ENCODE measurements at places on chromosomes 16 and 17.

- DNase-seq: no peak
Observed at GRCh38 chr17:63162406-63163157, 196.5 kb downstream of the TANC2 start.

DNA sequence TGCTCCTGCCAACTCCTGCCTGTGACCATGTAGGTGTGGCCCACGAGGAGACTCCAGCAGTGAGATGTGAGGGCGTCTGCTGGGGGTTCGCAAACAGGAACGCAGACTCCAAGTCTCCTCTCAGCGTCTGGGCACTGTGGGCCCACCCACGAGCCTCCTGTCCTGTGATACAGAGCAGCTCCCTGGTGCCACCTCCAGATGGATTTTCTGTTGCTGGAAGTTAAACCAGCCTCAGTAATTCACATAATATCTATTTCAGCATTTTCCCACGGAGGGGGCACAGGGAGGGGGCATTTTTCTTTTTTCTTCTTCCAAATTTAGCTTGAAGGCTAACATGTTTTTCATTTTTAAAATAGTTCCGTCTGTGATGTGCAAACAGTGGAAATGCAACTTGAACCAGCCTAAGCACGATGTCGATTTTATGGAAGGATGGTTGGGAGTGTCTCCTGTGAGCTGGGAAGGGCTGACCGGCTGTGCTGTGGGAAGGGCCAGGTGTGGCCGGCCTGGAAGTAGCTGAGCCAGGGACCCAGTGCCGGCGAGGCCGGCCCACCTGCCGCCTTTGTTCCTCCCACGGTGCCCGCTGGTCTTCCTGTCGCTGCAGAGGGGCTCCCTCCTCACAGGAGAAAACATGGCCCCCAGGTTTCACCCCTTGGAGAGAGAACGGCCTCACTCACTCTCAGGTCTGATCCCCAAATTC is 3.9 kb upstream of the RAB40B start:
- DNase-seq: no peak

- no peak for DNase-seq
Observed at GRCh38 chr17:62693616-62694409, 66.3 kb downstream of the MRC2 start.

DNA sequence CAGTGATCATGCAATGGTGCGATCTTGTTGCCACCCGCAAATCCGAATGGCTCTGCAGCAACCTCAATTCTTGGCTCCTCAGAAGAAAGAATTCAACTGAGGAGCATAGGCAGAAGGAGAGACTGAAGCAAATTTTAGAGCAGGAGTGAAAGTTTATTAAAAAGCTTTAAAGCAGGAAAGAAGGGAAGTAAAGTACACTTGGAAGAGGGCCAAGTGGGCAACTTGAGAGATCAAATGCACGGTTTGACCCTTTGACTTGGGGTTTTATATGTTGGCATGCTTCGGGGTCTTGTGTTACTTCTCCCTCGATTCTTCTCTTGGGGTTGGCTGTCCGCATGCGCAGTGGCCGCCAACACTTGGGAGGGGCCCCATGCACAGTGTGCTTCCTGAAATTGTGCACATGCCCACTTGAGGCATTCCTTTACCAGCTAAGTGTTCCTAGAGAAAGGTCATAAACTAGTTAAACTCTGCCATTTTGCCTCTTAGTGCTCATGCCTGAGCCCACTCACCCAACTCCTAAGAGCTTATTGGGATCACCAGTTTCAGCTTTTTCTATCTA is 36.7 kb downstream of the ZNRF1 start:
- DNase-seq: no peak

DNA sequence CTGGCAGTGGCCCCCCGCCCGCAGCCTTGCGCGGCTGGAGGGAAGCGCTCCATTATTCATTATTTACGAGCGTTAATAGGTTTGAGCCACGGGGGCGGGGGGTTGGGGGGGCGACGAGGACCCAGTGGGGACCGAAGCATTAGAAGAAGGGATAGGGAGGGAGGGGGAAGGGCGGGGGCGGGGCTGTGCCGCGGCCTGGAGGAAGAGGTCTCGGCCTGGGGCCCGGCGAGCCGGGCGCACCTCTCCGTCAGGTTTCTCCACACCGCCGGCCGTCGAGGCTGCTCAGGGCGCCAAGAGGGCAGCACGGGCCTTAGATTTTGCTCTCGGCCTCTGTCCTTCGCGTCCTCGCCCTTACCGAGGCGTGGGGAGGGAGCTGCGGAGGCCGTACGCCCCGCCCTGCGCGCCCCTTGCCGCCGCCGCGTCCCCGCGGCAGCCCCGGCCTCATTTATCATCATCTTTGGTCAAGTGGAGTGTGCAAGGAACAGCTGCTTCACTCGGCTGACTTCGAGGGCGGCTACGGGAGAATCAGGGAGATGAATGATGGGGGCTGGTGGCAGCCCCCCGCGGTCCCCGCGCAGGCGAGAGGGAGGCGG is 54.2 kb downstream of the SREBF1 start:
- peak; percentile 60 for DNase-seq

DNA sequence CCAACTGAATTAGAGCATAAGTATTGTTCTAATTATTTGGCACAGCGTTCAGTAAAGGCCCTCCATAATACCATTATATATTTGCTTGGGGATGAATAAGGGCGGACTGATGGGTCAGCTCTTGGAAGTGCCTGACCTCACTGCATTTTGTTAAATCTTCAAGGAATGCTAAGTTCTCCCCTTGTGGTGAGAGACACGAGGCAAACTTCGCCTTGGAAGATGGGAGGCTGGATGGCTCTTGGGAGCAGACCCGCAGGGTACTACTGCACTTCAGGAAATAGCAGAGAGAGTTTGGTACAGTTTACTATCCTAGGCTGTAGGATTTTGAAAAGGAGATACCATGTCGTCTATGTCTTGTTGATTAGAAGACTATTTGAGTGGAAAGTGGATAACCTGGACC is 87.0 kb upstream of the RPRML start:
- DNase-seq: no peak

- peak; percentile 7 for DNase-seq
Observed at GRCh38 chr17:386141-386876, 33.7 kb upstream of the RPH3AL start.

DNA sequence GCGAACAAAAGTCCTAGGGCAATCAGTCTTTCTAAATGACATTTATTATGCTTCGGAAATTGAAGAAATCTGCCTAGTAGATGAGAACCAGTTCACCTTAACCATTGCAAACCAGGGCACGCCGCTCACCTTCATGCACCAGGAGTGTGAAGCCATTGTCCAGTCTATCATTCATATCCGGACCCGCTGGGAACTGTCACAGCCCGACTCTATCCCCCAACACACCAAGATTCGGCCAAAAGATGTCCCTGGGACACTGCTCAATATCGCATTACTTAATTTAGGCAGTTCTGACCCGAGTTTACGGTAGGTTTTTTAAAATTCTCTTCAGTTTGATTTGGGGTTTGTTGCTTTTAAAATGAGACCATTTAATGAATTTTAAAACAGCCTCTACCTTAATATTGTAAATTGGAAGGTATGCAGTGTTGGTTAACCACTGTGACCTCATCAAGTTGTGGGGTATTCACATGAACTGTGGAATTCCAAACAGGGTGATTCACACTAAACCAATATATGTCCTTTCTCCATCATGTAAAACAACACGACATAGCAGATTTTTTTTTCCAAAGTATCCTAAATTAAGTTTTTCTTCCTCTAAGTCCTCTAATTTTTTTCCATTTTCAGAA is 6.2 kb upstream of the EVI2A start:
- DNase-seq: no peak

GRCh38 chr16:82522026-82522425 is 104.7 kb upstream of the CDH13 start:
- DNase-seq: no peak

DNA sequence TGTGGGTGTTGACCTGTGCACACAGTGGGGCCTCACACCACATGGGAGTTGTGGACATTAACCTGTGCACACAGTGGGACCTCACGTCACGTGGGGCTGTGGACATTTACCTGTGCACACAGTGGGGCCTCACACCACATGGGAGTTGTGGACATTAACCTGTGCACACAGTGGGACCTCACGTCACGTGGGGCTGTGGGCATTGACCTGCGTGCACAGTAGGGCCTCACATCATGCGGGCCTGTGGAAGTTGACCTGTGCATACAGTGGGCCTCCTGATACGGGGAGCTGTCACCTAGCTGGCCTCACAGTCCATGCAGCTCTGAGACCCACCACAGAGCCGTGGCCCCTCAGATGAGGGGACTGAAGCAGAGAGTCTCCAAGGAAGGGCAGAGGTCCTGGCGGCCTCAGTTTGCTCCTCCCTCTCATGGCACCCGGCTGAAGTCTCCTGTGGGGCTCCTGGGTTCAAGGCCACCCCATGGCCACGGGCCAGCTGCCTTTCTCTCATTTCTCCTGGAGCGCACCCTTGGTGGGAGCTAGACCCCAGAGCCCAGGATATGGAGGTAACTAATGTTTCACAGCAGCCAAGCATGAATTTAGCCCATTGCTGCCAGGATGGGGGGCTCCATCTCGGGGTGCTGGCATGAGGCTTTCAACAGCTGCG is 21.0 kb downstream of the CACNA1H start:
- DNase-seq: no peak

DNA sequence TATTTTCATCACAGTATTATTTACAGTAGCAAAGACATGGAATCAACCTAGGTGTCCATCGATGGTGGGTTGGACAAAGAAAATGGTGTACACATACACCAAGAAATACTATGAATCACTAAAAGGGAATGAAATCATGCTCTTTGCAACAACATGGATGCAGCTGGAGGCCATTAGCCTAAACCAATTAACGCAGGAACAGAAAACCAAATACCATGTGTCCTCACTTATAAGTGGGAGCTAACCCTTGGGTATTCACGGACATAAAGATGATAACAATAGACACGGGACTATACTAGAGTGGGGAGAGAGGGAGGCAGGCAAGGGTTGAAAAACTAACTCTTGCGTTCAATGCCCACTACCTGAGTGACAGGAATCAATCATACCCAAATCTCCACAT is 41.0 kb downstream of the MRPS23 start:
- DNase-seq: no peak

GRCh38 chr16:27127308-27127707 is 60.6 kb downstream of the C16orf82 start:
- DNase-seq: no peak

DNA sequence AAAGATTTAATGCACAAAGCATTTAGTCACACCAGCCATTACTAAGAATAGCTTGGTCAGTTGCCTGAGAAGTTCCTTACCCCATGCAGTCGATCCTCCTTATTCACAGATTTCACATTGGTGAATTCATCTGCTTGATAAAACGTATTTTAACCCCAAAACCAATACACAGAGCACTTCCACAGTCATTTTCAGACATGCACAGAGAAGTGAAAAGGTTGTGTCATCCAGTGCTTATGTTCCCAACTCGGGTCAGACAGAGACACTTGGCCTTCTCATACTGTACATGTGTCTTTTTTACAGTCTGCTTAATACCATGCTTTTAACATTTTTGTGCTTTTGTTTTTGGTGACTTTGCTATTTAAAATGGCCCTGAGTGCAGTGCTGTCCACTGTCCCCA is 219.7 kb downstream of the SPECC1 start:
- DNase-seq: no peak

- no peak for DNase-seq
Observed at GRCh38 chr17:9427465-9428315, 147.9 kb downstream of the STX8 start.

- no peak for DNase-seq
Observed at GRCh38 chr17:4214157-4214556, 49.6 kb downstream of the ANKFY1 start.

DNA sequence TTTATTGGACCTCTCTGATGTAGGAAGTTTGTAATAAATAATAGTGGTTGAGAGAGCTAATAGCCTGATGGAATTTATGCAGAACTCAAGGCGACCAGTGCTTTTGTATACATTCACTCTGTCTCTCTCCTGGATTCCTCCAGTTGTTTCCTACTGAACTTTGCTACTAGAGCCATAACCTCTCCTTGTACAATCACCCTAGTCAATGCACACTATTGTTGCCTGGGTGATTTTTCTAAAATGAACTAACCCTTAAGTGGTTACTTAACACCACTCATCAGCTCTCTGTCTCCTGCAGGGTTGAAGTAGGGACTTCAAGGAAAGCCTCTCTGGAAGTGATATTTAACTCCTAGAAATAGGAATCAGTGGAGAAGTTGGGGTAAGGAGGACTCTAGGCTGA is 9.7 kb downstream of the PHKB start:
- no peak for DNase-seq

- no peak for DNase-seq
Observed at GRCh38 chr17:58244963-58245362, 6.6 kb downstream of the LPO start.

GRCh38 chr16:25271421-25271820 is 13.8 kb upstream of the ZKSCAN2 start:
- DNase-seq: no peak

- no peak for DNase-seq
Observed at GRCh38 chr16:3120435-3120834, 8.0 kb downstream of the ZNF205 start.

DNA sequence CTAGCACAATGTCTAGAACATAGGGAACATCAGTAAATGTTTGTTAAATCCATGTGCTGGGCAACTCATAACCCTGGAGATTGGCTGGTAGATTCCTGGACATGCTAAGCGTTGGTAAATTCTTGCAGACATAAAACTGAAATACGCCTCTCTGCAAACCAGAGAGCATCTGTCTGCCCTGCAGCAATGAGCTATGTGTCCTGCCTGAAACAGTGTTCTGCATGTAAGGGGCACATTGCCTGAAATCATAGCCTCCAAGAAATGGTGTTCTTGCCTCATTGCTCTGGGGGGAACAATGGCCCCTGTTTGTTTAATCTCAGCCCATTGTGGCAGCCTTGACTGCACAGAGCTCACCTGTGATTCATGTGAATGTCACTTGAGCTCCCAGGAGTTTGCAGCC is 113.5 kb upstream of the CCL2 start:
- no peak for DNase-seq

DNA sequence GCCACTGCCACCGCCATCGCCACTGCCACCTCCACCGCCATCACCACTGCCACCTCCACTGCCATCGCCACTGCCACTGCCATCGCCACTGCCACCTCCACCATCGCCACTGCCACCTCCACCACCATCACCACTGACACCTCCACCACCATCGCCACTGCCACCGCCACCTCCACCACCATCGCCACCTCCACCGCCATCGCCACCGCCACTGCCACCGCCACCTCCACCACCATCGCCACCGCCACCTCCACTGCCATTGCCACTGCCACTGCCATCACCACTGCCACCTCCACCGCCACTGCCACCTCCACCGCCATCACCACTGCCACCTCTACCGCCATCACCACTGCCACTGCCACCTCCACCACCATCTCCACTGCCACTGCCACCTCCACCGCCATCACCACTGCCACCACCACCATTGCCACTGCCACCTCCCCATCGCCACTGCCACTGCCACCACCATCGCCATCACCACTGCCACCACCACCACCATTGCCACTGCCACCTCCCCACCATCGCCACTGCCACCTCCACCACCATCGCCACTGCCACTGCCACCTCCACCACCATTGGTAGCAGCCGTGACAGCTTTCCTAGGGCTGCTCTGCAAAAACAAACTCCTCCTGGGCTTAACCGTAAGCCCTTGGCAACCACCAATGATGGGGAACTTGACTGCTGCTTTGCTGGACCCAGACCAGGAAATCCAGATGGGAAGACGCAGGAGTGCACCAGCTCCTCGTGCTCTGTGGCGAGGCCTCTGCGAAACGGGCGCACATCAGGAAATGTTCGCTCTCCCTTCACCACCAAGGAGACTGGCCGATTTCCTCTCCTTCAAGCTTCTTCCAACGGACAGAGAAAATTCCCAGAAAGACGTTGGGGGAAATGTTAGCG is 147.2 kb downstream of the RBFOX3 start:
- no peak for DNase-seq

- no peak for DNase-seq
Observed at GRCh38 chr17:78735832-78736525, 46.1 kb downstream of the CYTH1 start.

Measured in NCI-H1105 treated with DMSO at 0.1 percent for 48 hours (cell line).